ENCODE measurements at places on chromosomes 7 and 10. TPM values are rescaled to one million over a fixed set of nuclear protein-coding genes. Genes with fewer than 3 reads are reported as not detected.

Gene CPA1
- 35.4 TPM for total RNA-seq

- no peak for DNase-seq
- no peaks in the 10 kb centered on the region for H3K36me3 ChIP-seq
- H3K27me3 ChIP-seq: no peaks in the 10 kb centered on the region
- no peaks in the 10 kb centered on the region for H3K4me1 ChIP-seq
- no peak overlapping the region for H3K27ac ChIP-seq
Measured at GRCh38 chr7:70132852-70133690, 534.8 kb downstream of the AUTS2 start.

Gene EEPD1
- total RNA-seq: 10.0 TPM

Gene NRP1
- 18.4 TPM for total RNA-seq

- H3K4me3 ChIP-seq: no peak overlapping the region
- no peaks in the 10 kb centered on the region for H3K36me3 ChIP-seq
- H3K27me3 ChIP-seq: no peaks in the 10 kb centered on the region
- peak; percentile 48 for DNase-seq
Measured at GRCh38 chr7:94289071-94289470, 105.6 kb upstream of the COL1A2 start.

Gene CNNM1
- 0.35 TPM for total RNA-seq

GRCh38 chr10:69438536-69439349 is 12.5 kb upstream of the TSPAN15 start:
- no peak overlapping the region for H3K4me3 ChIP-seq
- no peaks in the 10 kb centered on the region for H3K27me3 ChIP-seq
- peak overlapping the region; percentile 89 for H3K27ac ChIP-seq

DNA sequence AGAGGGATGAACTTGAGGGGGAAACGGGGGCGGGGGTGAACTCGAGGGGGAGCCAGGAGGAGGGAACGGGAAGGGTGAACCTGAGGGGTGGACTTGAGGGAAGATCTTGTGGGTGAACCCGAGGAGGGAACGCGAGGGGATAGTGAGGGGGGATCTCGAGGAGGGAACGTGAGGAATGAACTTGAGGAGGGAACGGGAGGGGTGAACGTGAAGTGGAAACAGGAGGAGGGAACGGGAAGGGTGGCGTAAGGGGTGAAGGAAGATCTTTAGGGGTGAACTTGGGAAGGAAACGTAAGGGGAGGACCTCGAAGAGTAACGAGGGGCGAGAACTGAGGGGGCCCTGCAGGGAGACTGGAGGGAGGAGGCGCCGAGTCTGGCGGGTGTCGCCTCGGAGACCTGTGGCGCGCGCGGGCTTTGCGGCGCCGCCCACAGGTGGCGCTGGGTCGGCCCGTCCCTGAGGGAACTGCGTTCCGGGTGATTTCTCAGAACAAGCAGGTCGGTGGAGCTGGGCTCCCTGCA is 651 bp downstream of the MYO3A start:
- peaks cover 10% of the 10 kb centered on the region for H3K27me3 ChIP-seq
- H3K4me1 ChIP-seq: no peaks in the 10 kb centered on the region
- H3K36me3 ChIP-seq: no peaks in the 10 kb centered on the region
- H3K27ac ChIP-seq: no peak overlapping the region
- DNase-seq: peak; percentile 38
- H3K4me3 ChIP-seq: peak overlapping the region; percentile 17

DNA sequence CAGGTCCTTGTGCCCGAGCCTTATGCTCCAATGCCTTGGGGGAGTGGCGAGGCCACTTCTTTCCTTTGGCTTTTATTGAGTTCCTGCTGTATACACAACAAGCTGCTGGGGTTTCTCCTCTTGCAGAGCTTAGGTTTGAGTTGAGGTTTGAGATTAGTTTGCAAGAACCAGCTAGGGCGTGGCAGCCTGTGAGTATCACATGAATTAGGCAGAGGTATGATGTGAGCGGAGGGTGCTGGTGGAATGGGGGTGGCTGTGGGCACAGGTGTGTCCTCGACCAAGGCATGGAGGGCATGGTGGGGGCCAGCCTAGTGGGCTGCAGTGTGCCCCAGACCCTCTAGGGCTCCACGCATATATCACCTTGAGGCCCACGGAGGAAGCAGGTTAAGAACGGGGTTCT is 123.3 kb downstream of the DOCK1 start:
- no peaks in the 10 kb centered on the region for H3K27me3 ChIP-seq
- H3K4me1 ChIP-seq: no peaks in the 10 kb centered on the region
- DNase-seq: no peak
- H3K27ac ChIP-seq: no peak overlapping the region
- H3K36me3 ChIP-seq: no peaks in the 10 kb centered on the region

Gene MRLN
- not detected for total RNA-seq

DNA sequence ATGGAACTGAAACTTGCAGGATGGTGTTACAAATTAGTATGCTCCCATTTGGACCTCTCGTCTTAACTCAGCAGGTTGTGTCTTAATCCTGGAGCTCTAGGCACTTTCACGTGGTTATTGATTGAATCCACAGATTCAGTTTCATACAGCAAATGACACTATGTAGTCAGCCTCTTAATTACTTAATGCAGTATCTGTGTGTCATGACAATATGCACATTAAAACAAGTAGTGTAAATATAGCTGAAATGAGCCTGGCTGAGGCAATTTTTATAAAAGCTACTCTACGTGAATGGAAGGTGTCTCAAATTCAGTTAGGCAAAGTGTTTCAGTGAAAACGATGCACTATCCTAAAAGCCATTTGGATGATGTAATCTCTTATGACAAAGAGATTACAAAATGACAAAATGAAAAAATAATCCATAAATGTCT is 86.8 kb downstream of the CD36 start:
- H3K4me1 ChIP-seq: no peaks in the 10 kb centered on the region
- no peak overlapping the region for H3K27ac ChIP-seq
- H3K36me3 ChIP-seq: no peaks in the 10 kb centered on the region
- H3K4me3 ChIP-seq: no peak overlapping the region

Measured in colonic mucosa (tissue), 4 donors.